ENCODE measurements at places on chromosomes 4 and X.

DNA sequence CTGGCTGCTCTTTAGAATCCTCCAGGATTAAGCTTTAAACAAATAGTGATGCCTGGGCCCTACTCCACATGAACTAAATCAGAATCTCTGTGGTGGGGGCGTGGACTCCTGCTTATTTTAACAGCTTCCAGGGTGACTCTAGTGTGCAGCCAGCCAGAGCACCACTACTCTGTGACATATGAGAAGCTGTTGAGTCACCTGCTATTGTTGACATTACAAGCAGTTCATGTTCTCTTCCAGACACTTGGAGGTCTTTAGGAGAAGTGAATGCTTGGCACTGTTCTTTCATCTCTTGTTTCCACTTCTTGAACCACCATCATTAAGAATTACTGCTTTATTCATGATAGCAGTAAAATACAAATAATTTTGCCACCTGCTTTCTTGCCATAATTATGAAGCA is 426 bp upstream of the C4orf51 start:
- no peak for DNase-seq

DNA sequence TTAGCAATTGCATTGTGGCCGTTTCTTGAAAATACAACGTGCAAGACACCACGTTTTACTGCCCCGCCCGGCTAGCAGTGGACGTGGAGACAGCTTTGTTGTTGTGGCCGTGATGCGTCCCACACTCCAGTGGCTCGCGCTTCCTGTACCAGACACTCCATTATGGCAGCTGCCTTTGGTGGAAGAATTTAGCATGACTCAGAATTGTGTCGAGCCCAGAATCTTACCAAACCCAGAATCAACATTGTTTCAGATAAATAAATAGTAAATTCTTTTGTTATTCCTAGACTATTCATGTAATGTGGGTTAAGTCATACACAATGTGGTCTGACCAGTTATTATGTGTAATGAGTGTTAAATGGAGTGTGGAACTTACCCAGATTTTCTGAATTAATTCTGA is 25.3 kb upstream of the S100P start:
- no peak for DNase-seq

DNA sequence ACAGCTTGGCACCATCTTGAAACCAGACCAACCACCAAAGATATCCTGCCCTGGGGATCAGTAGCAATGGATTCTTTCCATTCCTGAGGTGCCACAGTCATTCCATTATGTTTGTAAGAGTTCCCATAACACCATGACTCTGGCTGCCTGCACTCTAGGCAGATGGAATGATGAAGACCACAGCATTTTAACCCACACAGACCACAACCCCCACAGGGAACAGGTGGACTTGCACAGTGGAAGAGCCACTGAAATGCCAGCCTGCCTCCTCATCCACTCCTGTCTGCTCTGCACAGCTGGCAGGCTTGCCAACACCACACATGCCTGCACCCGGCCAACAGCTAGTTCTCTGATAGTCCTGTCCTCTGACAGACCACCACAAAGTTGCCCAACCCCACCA is 2362.2 kb upstream of the AGA start:
- DNase-seq = no peak

DNA sequence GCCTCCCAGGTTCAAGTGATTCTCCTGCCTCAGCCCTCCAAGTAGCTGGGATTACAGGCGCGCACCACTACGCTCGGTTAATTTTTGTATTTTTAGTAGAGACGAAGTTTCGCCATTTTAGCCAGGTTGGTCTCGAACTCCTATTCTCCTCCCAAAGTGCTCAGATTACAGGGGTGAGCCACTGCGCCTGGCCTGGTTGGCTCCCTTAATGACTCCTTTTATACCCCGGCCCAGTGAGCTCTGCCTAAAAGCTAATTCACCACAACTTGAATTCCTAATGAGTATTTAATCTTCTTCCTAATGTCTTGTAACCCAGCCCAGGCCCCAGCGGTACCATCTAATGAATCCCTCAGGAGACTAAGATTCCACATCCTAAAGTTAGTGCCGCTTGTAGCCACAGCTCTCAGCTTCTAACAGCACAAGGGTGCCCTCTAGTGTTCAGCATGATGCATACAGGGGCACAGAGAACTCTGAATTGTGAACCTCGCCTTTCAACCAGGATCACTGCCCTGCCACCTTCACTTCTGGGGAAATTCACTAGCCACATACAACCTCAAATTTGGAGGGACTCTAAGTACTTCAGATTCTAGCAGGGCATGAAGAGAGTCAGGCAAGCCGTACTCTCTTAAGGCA is 89.5 kb downstream of the OR13H1 start:
- DNase-seq = peak; percentile 56

DNA sequence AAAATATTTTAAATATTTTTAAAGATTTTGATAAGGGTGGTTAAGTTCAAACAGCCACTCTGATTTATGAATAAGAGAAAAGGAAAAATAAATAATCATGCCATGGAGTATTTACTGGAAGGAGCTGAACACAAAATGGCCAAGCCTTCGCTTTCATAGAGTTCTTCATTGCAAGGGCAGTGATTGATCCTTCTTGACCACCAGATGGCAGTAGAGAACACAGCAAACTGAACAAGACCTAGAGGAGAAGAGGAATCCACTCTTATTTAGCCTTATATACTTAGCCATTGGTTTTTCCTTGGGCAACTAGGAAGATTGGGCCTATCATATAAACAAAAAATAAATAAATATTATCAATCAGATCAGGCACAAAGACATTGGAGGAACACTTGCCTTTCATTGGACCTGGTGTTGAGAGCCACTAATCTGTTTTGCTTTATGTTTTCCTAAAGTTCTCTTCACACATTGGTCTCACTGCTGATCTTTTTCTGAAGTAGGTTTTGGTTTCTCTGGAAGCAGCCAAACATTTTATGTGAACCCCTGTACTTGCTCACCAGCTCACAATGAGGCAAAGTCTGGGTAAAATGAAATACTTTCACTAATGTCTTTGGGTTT is 58.1 kb upstream of the PARM1 start:
- DNase-seq = peak; percentile 77

DNA sequence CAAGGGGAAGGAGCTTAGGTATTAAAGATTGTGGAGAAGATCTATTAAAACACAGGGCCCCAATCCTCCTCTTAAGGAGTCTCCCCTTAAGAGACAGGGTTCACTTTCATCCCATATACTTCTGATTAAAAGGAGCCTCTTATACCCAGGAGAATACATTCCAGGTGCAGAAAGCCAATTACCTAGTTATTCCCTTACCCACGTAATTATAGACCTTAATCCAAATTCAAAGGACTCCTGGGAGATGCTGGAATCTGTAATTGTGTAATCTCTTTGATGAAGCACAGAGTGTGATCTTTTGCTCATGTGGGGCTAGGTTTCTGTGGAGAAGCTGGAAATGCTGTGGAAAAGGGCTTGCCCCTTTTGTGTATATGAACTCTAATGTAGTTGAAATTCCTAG is 1.4 kb upstream of the SEC24B start:
- no peak for DNase-seq

GRCh38 chrX:116142976-116143375 is 27.6 kb upstream of the AGTR2 start:
- DNase-seq = no peak

- no peak for DNase-seq
These were observed 51.0 kb downstream of the PPP2R2C start for GRCh38 chr4:6421397-6421796.

- DNase-seq = no peak
These were observed 87.8 kb upstream of the GUCY1A1 start for GRCh38 chr4:155578726-155579370.

DNA sequence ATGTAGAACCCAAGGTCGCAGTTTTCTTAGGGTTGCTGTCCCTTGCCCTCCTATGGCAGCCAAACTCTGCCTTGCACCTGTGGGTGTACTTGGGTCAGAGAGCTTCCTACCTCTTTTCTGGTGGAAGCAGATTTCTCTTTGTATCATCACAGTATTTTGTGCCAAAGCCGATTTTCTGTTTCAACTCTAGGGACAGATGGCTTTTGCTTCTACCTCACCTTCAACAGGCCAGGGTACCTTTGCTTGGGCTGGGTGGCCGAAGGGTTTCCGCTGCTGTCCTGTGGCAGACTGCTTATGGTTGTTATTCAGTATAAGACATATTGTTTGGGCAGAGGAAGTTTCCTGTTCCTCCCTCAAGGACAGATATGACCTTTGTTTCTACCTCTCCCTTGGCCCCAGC is 22.4 kb downstream of the NEIL3 start:
- no peak for DNase-seq

- DNase-seq = no peak
These were observed 39.0 kb downstream of the F11 start for GRCh38 chr4:186304866-186305505.

DNA sequence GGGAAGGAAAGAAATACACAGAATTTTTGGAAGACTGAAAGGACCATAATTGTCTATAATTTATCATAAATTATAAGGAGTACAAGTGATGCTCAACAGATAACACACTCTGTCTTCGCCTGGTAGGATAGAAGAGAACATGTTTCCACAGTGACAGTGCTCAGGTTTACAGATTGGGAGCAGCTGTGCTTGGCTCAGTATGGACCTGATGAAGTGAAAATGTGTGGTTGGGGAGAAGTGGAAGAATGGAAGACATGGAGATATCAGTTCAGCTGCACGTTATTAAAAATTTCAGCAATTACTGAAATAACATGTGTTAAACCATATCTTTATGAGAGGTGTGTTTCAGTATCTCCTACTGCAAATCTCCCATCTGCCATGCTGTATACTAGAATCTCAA is 90.6 kb downstream of the TLL1 start:
- no peak for DNase-seq

- no peak for DNase-seq
These were observed 37.9 kb downstream of the CUL4B start for GRCh38 chrX:120522820-120523219.

DNA sequence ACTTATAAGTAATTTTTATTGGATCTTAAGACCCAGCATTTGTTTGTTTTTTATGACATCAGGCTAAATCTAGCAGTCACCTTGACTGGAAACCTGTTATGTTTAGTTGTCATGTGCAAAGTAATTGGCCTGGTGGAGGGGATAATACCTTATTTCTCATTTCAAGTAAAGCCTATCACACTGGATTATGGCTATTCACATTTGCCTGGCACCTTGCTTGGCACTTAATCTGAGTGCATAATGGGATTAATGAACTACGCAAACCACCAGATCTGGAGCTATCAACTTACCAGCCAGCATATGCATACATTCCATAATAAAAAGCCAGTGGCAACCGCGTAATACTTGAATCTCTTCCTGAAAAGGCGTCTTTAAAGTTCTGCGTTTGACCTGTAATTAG is 23.2 kb downstream of the SLC7A11 start:
- DNase-seq = no peak

GRCh38 chrX:17769701-17770269 is 32.5 kb downstream of the SCML1 start:
- no peak for DNase-seq

GRCh38 chr4:81030061-81030980 is at the start of gene BMP3:
TSS of gene BMP3 (plus strand) at chr4:81030708. CDS start at chr4:81031285, 577 bp downstream.
- no peak for DNase-seq

DNA sequence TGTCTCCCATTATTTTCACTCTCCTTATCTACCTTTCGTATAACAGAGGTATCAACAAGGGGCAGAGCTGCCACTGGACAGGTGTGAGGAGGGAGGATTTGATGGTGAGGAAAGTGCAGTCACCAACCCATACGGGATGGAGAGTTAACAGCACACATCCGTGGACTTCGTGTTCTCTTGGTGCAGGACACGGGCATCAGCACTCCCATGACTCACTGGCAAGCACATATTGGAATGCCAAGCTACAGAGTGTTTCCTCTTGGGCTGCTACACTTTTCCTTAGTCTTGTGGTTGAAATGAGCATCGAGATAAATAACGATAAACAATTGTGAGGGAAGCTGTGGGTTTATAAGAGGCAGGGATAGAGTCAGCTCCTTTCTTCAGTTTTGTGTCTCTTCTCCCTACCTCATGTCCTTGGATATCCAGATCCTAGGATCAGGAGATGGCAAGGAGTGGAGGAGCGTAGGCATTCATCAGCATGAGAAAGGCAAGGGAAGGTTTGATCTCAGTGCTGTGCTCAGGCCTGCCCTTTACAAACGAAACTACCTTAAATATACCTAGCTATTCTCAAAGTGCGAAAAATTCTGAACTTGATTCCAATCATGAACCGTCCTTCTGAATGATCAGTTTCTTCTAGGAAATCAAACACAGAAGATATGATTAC is 96.3 kb downstream of the ZNF827 start:
- DNase-seq = no peak

DNA sequence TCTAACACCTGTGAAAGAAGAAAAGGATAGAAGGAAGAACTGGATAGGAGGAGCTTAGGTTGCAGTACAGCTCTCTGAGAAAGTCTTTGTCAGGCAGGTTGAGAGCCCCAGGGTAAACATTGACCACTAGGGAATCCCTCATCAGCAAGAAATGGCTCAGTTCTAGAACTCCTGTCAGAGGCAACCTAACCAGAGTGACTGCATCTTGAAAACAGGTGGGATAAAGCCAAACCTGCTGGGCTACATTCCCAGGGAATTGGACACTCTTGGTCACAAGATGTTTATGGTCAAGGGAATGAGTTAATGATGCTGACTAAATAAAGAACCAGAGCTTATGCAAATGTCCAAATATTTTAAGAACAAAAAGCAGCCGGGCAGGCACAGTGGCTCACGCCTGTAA is 108.3 kb upstream of the MED14 start:
- no peak for DNase-seq

GRCh38 chr4:81030981-81031791 is 678 bp downstream of the BMP3 start:
- no peak for DNase-seq

DNA sequence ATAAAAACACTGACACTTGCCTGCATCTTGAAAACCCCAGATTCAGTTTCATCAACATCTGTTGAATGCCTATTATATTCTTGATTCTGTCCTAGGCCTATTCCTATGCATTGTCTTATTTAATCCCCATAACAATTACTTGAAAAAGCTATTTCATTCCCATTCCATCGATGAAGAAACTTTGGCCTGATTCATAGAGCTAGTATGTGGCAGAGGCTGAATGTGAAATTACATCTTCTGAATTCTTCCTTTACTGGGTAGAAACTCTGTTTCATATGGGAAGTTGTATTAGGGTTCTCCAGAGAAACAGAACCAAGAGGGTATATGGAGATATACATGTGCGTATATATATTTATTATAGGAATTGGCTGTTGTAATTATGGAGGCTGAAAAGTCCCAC is 35.0 kb upstream of the SLC4A4 start:
- no peak for DNase-seq

DNA sequence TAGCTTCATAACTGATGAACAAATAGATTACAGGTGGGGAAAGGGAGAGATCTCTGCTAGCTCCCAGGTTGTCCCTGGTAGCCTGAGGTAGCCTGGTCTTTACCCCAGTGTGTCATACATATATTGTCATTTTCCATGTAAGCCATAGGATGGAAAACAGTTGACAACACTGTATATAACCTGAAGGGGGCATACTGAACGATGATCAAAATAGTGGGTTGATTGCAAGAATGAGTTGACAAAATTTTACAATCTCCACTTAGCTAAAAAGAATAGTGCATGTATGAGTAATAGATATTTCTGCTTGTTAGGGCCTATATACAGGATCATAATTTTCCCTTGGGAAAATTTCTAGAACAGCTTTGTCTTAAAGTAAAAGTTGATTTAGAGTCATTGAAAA is 304.1 kb upstream of the HAND2 start:
- DNase-seq = no peak

GRCh38 chr4:106583567-106583966 is 215.0 kb upstream of the GIMD1 start:
- DNase-seq = no peak

GRCh38 chr4:100188829-100189228 is 1.4 kb downstream of the DDIT4L start:
- peak; percentile 52 for DNase-seq

GRCh38 chr4:146945556-146946374 is at the start of gene TTC29:
TSS of gene TTC29 (minus strand) at chr4:146945864. CDS start at chr4:146939895, 5,969 bp downstream.
- DNase-seq = peak; percentile 78
